Cortex of kidney (tissue), 1 donor: ENCODE measurements at places on chromosomes 13 and 19.

GRCh38 chr13:74464670-74465069 lies 330.5 kb upstream of the KLF12 start:
- no peak for DNase-seq

DNA sequence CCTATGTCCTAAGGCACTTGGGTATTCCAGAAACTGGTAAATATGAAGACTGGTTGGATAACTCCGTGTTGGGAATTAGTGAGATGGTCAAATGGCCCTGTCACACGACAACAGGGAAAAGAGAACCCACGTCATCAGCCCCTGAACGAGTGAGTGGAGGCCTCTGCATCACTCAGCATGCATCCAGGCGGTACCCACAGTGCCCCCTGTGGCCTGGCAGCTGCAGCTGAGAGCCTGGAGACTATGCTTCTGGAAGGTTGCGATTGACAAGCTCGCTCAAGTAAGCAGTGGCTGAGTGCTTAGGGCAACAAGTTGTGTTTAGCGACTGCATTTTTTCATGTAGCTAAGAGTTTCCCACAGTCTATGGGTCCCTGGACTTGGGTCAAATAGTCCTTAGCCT lies 55.9 kb downstream of the COL4A2 start:
- no peak for DNase-seq

GRCh38 chr19:12884627-12884925 lies 2.4 kb downstream of the KLF1 start:
- no peak for DNase-seq

DNA sequence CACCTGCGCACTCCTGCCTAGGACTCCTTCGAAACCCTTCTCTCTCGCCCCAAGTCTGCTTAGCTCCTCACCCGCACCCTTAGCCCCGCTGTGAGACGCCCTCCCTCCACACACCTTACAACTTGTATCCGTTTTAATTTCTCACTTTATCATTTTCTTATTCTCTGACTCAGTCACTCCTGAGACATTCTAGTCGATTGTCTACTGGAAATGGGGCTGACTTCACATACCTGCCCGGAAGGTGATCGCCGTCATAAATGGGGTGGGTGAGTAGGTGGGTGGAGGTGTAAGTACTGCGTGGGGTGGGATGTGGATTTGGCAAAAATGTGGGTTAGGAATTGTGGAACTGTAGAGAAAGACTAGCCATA lies 714 bp downstream of the NDFIP2 start:
- DNase-seq, result no peak

- no peak for DNase-seq
These were observed 95.7 kb upstream of the CLDN10 start for GRCh38 chr13:95456815-95457214.

DNA sequence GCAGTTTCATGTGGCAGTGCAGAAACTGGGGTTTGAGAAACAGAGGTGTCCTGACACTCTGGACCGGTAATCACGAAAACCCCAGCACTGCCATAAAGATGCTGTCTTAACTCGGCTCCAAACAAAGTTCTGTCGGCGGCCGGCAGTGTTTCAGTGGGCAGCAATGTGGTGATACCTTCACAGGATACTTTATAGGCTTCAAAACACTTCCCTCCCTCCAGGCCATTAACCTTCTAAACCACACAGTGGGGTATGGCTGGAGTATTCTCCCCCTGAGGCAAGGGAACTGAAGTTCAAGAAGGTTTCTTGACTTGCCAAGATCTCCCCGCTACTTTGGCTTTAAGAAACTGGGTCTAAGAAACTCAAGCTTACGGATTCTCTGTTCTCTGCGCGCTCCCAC lies 1.1 kb downstream of the RUBCNL start:
- no peak for DNase-seq

GRCh38 chr19:4064496-4065260 lies 2.0 kb downstream of the ZBTB7A start:
- no peak for DNase-seq

GRCh38 chr19:8592231-8593009 lies 15.2 kb upstream of the MYO1F start:
- no peak for DNase-seq

- no peak for DNase-seq
These were observed 2.5 kb upstream of the CRLF1 start for GRCh38 chr19:18608805-18609716.

DNA sequence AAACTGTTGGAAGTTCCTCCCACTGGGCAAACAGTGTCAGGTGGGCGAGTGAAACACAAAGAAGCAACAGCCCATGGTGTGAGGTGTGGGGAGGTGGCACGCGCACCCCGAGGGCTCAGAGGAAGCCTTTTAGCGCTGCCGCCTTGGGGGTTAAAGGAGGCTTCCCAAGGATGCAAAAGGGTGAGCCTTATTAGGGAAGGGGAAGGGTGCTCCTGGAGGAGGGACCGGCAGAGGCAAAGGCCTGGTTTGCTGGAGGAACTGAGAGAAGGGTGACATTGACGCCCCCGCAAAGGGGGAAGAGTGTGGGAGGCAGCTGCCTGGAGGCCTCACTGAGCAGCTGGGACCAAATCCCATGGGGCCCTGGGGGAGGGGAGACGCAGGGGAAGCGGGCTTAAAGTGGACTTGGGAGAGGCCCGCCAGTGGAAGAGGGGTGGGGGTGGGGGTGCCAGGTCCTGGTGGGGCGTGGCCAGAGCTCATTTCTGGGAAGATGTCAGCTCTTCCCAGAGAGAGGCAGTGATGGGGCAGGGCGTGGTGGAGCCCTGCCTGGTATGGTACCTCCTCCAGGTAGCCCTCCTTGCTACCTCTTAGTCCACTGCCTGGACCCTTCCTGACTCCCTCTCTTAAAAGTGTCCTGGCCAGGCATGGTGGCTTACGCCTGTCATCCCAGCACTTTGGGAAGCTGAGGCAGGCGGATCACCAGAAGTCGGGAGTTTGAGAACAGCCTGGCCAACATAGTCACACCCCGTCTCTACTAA lies 12.0 kb upstream of the FCHO1 start:
- DNase-seq, result no peak

- DNase-seq, result no peak
These were observed 73.6 kb downstream of the COL4A1 start for GRCh38 chr13:110233181-110233950.

DNA sequence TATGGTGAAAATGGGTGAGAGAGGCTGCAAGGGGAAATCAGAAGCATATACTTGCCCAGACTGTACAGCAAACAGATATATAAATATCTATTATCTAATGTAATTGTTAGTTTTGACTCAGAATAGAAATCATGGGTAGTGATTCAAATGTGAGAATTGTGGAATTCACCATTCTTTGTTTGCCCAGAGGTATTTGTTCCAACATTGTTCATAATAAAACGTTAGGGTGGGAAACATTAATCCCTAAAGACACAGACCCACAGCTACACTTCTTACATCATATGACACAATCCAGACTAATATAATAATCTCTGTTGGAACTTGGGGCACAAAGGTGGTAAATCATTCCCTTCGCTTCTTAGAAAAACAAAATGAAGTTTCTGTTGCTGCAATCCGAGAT lies 646.5 kb upstream of the SLITRK6 start:
- DNase-seq, result no peak

DNA sequence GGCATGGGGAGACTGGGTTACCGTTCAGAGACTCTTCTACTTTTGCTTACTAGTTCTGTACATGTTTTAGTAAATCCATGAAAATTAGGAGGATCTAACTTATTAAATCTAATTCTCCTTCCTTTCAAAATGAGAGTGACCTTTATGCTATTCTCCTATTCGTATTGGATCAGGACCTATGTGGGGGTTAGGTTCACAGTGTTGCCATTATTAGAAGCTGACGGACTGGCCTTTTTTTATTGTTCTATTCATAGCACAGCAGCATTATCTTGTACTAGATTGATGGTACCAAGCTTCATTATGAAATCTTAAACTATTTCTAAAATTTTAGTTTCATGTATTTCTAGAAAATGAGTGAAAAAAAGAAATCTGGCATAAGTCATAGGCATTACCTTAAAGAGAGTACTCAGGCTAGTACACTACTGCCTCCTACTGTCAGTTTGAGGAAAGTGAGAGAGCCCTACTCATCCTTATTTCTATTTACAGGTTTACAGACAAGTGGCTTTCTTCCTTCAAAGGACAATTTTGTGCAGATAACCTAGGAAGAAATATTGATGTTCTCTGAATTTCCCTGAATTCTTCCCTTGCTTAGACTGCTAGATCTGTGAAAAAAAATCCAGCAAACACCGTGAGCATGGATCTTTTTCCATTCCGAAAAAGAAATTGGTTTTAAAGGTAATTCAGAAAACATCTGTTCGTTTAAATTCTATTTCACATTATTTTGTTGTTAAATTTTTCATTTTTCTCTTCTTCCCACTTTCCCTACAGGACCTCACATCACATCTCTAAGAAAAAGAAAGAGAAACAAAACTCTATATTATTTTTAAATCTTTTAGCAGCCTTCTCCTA lies 485.5 kb downstream of the DIAPH3 start:
- DNase-seq, result no peak

GRCh38 chr13:110322828-110323171 lies 15.7 kb downstream of the COL4A2 start:
- no peak for DNase-seq

GRCh38 chr19:3981736-3982681 lies 3.3 kb downstream of the EEF2 start:
- DNase-seq, result no peak

DNA sequence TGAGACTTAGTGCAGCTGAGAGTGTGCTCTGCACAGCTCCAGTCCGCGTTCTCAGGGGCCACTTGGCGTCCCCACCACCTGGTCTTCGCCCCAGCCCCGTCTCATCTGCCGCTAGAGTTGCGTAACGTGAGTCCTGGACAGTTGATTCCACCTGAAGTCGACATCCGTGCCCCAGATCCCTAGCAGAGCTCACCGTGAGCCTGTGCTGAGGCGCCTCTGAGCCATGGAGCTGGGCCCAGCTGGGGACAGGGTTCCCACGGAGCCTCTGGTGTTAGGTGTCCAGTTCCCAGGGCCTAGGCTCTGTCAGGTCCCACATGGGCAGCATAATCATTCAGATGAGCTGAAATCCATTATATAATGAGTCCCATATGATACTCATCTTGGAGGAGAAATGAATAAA lies 147.1 kb upstream of the SOX1 start:
- DNase-seq, result no peak

GRCh38 chr19:8504919-8505318 lies 2.5 kb upstream of the PRAM1 start:
- DNase-seq, result no peak

- no peak for DNase-seq
These were observed 171.2 kb downstream of the TEX29 start for GRCh38 chr13:111491659-111492058.

DNA sequence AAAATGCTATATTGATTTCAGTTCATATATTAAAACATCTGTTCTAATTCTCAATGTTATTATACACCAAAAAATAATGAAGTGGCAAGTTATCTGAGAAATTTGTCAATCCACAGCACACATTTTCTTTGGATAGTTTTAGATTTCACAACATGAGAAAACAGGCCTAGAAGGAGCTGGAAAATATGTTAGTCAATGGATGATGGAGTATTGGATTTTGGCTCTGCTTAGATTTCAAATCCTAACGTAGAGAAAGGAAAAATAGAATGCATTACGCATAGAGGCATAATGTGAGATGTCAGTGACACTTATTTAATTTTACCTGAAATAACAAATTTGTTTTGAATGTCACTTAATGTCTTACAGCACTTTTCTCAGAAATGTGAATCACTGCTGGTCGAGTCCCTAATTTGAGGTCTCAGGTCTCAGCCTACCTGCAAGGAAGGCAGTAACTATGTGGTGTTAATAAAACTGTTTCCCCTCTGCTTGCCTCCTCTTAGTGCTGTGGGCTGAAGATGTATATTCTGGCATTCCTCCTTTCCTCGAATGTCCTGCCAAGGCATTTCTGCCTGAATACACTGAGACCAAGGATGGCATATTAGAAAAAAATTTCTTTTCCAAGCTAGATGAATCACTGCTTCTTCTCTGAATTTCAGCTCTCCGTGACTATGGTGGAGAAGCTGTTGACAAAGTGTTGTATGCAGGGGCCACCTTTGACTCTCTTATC lies 232.4 kb downstream of the POSTN start:
- no peak for DNase-seq

GRCh38 chr19:34828156-34828555 lies 55.1 kb upstream of the ZNF599 start:
- no peak for DNase-seq

DNA sequence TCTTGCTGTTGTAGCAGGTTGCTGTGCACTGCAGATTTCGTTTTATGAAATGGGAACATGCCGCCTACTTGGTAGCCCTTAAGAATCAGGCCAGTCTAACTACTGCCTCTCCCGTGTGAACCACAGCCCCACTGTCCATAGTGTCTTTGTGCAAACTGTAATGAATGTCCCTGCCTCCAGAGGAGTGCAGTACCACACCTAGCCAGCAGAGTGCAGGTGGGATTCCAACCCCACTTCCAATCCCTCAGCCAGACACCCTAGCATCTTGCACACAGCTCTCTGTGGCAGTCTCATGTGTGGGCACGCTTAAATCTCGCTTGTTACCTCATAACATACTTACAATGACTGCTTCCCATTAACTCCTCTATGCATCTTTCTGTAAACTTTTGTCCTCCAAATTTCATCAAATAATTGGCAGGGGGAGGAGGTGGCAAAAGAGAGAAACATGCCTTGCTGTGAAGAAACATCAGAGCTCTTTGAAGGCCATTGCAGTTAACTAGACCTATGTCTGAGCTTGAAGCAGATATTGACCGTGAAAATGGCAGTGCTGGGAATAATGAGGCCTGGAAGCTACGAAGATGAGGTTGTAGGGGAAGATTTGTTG lies 47.2 kb downstream of the ZAR1L start:
- DNase-seq, result no peak

DNA sequence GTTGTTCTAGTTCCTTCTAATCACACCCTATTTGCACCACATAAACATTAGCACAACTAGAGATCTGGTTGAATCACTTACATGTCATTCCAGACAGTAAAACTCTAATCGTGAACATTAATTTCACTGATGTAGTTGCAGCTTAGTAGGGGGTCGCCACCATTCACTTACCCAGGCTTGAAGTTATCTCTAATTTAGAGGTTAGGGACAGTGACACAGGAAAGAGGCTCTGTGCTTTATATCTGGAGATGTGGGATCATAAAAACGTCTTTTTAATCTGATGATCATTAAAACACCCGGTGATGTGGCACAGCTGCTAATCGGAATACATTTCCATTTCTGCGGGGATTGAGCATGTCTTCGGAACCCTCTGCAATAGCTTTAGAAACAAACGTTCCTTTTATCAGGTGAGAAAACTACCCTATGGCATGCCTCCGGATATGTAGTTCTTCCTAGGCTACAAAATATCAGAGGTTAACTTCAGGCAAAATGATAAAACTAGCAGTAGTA lies 523.0 kb downstream of the MYO16 start:
- no peak for DNase-seq
